ENCODE measurements at places on chromosomes 3 and 15.

- no peak for DNase-seq
Measured at GRCh38 chr15:74696808-74697207, 984 bp upstream of the EDC3 start.

DNA sequence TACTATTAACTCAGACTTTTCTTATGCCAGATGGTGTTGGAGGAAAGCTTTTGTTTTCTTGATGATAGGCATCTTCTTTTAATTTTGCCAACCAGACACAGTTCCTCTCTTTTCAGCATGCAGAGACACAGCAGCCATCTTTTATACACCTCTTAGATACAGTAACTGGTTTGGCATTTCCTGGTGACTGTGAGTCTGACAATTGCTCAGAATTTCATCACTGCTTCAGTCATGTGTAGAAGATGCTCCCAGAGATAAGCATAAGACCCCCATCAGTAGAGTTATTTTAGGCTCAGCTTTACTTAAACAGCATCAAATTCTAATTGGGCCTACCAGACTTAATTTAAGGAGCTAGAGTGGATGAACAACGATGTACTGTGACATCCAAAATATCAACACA is 779.0 kb downstream of the SQOR start:
- DNase-seq, result no peak

DNA sequence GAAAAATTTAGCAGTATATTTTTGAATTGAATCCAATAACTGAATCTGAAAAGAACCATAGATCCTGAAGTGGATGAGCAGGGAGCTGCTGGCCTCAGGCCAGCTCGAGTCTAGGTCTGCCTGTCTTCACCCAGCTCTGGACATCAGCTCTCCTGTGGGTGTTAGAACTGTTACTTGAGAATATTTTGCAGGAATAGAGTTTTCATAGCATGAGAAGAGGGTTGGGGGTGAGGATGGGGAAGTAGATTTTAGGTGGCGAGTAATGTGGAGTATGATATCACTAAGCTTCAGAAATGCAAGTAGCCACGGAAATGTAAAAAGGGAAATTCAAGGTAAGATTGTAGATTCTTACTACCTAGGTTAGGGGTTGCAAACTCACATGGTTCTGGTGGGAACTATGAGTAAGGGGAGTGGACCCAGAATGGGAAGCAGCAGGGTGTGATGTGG is 6.2 kb downstream of the RAB8B start:
- peak; percentile 58 for DNase-seq

DNA sequence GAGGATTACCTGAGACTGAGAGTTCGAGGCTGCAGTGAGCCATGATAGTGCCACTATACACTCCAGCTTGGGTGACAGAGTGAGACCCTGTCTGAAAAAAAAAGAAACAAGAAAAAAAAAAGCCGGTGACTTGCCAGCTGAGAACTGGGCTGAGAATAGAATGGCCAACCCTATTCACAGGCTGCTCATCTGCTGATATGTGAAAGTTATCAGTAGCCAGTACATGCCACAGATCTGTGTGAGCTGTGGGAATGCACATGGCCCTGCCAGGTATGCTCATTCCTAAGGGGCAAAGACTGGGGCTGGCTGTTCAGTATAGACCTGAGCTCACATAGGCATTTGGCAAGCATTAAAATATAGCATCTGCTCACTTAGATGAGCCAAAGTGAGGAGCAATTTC is 30.9 kb downstream of the IL20RB start:
- no peak for DNase-seq

- DNase-seq, result no peak
Measured at GRCh38 chr3:53464424-53464823, 30.0 kb upstream of the CACNA1D start.

DNA sequence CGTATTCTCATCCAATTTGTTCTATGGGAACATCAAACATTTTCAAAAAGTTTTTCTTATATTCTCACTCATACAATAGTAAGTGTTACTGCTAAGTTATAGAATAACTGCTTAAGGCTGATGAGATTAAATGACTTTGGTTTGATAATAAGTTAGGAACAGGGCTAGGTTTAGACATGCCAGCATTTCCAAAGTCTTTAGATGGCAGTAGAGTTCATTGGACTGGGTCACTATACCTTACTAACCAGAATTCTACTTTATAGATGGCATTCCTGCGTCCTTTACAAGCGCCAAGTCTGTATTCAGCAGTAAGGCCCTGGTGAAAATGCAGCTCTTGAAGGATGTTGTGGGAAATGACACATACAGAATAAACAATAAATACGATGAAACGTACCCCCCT is 21.7 kb downstream of the PLAAT1 start:
- DNase-seq, result no peak

All from CD14-positive monocyte (primary cell).